ENCODE measurements at places on chromosomes 1 and 21.

- DNase-seq, result no peak
These were observed 35.3 kb upstream of the DMRTA2 start for GRCh38 chr1:50458507-50458906.

GRCh38 chr1:203199481-203199815, 12.9 kb upstream of the CHI3L1 start:
- no peak for DNase-seq

DNA sequence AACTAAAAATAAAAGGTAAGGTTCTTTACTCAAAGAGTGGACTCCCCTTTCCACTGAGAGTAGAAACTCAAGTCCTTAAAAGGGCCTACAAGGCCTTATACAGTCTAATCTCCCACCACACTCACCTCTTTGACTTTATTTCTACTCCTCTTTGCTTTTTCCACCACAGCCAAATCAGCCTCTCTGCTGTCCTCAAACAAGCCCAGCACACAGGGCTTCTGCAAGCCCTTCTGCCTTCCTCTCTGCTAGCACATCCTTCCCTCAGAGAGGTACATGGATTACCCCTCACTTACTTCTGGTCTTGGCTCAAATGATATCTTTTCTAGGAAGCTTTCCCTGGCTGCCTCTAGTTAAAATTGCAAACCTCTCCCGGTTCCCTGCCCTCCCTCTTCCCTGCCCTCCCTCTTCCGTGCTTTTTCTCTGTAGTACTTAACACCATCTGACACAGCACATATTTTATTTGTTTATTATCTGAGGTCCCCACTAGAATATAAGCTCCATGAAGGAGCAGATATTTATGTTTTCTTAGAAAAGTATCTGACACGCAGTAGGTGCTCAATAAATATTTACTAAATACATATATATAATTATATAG, 1.7 kb downstream of the LYST start:
- no peak for DNase-seq

DNA sequence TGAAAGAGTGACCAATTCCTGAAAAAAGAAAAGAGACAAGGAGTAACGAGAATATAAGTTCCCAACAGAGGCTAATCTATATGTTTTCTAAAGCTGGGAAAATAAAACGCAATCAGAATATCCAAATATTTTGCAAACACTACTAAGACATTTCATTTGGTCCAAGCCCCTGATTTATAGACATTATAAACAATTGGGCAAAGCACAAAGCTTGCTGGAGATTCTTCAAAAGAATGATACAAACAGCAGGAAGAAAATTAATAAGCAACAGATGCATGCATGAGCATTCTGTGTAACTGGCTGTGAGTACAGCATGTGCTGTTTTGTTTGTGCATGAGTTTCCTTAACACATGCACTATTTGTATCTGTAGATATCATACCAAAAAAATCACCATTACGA, 552.9 kb downstream of the LTN1 start:
- no peak for DNase-seq

GRCh38 chr1:111734856-111735255, 4.3 kb downstream of the INKA2 start:
- no peak for DNase-seq

DNA sequence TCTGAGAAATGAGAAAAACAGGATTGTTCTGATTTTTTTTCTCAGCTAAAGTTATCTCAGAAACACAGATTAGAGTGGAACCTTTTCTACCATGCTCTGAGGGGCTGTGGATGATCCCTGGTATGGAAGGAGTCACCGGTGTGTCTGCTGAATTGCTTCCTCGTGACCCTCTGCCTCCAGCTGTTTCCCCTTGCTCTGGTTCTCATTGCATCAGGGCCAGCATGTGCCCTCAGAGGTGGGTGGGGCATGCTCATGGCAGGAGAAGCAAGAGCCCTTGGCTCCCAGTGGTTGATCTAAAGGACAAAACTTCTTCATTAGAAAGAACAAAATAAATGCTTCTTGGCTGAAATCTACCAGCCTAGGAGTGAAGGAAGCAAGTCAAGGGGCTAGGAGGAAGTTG, 183.2 kb upstream of the HMCN1 start:
- no peak for DNase-seq

DNA sequence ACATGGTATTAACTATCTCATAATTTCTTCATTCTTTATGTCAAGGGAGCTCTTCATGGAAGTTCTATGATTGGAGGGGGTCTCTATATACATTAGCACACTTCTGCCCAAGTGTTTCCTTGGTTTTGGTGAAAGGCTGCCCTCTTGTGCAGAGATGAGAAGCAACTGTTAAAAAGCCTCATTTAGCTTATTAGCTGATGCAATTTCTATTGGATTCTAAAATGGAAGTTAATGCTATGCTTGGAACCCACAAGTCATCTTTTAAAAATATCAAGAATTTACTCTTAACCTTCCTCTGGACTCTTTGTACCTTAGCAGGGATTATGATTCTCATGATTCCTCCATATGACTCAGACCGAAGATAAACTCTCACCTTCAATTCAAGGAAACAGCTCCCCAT, 328.9 kb downstream of the PTBP2 start:
- no peak for DNase-seq

GRCh38 chr1:82837766-82838465, 1037.2 kb downstream of the ADGRL2 start:
- no peak for DNase-seq

- no peak for DNase-seq
These were observed 47.3 kb upstream of the SSX2IP start for GRCh38 chr1:84737590-84737989.

GRCh38 chr21:46058431-46059145, 39.3 kb upstream of the COL6A2 start:
- DNase-seq, result no peak

DNA sequence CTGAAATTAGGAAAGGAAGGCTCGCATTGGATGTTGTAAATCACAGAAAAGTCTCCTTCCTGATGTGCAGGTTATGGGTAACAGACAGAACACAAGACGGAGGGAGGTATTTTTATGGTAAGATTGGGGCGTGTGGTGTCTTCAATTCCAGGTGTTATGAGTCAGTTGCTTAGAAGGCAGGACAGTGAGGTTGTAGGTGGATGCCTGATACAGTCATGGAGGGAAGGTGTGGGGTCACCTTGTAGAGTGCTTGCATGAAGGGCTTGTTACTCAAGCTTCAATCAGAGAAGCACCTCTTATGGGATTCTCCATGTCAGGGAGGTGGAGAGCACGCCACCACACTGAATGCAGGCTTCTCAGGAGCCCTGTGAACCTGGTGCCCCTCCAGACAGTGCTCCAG, 63.1 kb downstream of the C1orf21 start:
- DNase-seq, result no peak

GRCh38 chr21:32768530-32768929, 3.0 kb downstream of the PAXBP1 start:
- no peak for DNase-seq

DNA sequence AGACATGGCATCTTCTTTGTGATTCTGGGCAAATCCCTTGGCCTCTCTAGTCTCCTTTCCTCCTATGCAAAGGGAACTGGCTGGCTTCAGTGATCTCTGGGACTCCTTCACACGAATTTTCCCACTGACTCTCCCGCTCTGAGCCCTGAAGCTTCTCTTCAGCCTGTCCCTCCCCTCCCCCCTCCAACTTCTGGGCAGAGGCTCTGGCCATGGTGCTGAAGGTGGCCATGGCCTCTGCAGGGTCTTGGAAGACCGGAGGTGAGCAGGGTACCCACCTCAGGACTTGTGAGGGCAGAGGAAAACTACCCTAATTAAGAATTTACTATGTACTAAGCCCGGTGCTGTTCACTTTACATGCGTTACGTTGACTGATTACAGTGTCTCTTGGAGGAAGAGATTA, 29.4 kb upstream of the POU3F1 start:
- DNase-seq, result peak; percentile 41

GRCh38 chr1:86741947-86742572, 37.7 kb downstream of the SH3GLB1 start:
- DNase-seq, result peak; percentile 24

DNA sequence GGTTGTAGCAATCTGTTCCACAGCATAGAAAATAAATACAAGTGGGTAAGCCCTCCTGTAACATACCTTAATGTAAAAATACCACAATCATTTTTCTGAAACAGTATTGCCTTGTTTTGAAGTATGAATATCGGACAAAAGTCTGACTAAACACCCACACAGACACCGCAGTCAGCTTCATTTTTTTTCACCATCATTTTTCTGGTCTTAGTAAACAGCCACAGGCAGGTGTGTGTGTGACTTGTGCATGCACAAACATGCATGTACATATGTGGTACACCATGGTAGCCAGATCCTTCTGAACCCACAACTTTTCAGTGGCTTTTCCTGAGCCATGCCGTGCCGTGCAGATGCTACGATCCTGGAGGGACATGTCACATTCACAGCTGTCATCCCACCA, 261.7 kb downstream of the PCP4 start:
- no peak for DNase-seq

DNA sequence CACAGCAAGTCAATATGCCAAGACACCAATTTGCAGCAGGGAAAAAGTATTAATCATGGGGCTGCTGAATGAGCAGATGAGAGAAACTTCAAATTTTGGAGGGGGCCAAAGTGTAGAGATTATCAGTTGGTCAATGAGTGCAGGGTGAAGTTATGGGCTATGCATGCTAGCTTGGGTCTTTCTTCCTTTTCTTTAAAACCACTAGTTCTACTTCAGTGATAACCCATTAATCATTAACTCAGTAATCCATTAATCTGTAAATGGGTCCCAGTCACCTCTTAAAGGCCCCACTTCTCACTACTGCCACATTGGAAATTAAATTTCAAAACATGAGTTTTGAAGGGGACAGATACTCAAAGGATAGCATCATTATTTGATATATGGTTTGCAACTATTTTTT, 688.6 kb upstream of the ADGRL4 start:
- no peak for DNase-seq

DNA sequence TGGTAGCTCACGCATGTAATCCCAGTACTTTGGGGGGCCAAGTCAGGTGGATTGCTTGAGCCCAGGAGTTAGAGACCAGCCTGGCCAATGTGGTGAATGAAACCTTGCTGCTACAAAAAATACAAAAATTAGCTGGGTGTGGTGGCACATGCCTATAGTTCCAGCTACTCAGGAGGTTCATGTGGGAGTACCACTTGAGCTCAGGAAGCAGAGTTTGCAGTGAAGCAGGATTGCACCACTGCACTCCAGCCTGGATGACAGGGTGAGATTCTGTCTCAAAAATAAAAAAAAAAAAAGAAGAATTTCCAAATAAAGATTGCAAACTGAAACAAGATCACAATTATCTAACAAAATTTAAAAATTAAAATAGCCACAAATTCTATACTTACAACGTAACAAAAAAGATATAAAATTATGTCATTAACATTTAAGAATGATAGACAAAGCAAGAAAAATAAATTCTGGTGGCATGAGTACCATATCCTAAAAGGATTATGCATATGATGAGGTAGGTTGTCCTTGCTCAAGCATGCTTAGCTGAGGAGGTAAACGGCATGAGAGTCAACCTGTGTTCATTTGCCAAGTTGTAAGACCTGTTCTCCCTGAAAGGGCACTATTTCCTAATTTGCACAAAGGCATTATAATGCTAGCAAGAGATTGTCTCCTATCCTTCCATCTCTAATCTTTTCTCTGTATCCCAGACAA, 20.2 kb downstream of the IPP start:
- DNase-seq, result peak; percentile 46

DNA sequence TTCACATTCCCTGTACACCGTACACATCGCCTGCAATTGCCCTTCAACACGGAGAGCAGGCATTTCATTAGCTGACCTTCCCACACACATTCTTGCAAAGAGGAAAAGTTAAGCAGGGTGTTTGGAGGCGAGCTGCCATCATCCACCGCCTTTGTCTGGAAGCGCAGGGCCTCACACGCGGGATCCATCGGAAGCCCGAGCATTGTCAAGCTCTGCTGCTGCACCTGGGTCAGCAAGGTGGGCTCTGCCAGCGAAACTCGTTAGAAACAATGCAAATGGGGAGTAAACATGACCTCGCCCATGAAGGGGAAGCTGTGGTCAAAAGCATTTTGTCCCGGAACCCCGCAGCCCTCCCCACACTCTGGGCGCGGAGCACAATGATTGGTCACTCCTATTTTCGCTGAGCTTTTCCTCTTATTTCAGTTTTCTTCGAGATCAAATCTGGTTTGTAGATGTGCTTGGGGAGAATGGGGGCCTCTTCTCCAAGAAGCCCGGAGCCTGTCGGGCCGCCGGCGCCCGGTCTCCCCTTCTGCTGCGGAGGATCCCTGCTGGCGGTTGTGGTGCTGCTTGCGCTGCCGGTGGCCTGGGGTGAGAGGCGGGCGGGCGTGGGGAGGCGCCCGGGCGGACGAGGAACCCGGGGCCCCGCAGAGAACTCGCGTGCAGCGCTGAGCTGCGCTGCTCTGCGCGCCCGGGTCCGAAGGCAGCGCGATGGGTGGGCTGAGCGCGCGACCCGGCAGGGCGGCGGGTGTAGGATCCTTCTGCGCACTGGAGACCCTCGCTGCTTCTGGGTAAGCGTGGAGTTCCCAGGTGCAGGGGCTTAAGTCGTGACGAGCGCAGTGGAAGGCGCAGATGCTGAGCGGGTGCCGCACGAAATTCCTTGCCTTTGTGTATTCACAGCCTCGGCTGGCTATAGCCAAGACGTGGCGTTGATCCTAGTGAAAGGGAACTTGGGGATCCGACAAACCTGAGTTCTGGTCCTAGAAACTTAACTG, at the start of gene CR1:
TSS of gene CR1 (plus strand) at position 357 of the 992 bp plus-strand sequence. CDS start at position 468, 111 bp downstream.
- DNase-seq, result no peak

DNA sequence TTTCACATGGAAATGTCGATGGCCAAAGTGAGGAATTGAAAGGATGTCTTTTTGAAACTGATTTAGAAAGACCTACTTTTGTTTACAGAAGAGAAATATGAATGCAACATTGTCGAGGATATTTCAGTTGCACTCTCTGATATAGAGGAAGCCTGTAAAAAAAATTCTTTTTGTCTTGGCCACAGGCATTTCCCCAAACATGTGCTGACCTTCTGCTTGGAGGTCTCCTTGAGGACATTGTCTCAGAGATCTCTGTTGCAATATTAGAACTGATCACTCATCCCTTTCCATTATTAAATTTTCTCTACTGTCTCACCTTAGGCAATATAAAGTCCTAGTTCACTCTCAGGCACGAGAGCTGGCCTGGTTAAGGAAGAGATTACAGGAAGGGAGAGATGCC, 16.0 kb downstream of the S100A11 start:
- DNase-seq, result no peak

DNA sequence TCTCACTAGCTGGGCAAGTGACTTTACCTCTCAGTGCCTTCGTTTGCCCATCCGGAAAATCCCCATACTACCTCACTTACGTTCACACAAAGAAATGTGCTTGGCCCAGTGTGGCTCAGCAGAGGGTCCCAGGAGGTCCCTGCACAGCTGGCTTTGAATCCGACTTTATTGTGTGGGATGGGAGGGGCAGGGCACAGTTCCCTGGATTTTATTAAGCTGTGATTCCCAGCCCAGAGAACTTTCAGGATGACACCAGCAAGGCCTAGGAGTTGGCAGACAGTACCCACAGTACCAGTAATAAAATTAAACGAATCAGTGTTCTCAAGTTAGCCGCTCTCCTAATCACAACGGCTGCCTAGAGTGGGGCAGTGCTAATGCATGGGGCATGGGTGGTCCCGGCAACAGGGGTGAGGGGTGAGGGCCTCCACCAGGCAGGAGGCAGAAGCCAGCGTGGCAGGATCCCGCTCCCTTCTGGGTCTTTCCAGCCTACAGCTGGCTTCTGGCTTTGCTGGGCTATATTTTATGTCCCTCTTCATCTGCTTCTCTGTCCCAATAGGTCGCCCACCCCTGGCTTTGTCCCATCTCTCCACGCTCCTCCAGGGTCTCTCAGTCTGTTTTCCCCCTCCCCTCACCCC, 74.9 kb downstream of the VWA5B1 start:
- DNase-seq, result no peak

GRCh38 chr1:50426702-50427085, 3.5 kb upstream of the DMRTA2 start:
- DNase-seq, result no peak

GRCh38 chr1:234144901-234145300, 228.4 kb upstream of the COA6 start:
- no peak for DNase-seq

Data from left lung (tissue), 14 donors.